ENCODE measurements at places on chromosomes 3 and 15. TPM values are rescaled to one million over a fixed set of nuclear protein-coding genes. Genes with fewer than 3 reads are reported as not detected.

The TRPM1 gene
- total RNA-seq, result under 0.01 TPM

The ZNF501 gene
- total RNA-seq, result 5.8 TPM

The HHLA2 gene
- total RNA-seq, result not detected

The RGMA gene
- total RNA-seq, result not detected

The PROK2 gene
- total RNA-seq, result not detected

The ACOX2 gene
- 1.7 TPM for total RNA-seq

The CDHR4 gene
- not detected for total RNA-seq

The AMIGO3 gene
- total RNA-seq, result 0.32 TPM

The CRYGS gene
- total RNA-seq, result 0.65 TPM

The KBTBD13 gene
- total RNA-seq, result not detected

The RBPMS2 gene
- total RNA-seq, result 0.32 TPM

The GPR149 gene
- not detected for total RNA-seq

The IL17RC gene
- total RNA-seq, result 21.7 TPM

The CKMT1B gene
- not detected for total RNA-seq

The RBP2 gene
- not detected for total RNA-seq

The FBXO40 gene
- total RNA-seq, result under 0.01 TPM

The FEZF2 gene
- not detected for total RNA-seq

The CCR9 gene
- not detected for total RNA-seq

The SST gene
- total RNA-seq, result not detected

The SNX22 gene
- total RNA-seq, result 0.76 TPM

The PRSS50 gene
- not detected for total RNA-seq

The GOLGA8T gene
- under 0.01 TPM for total RNA-seq

The CD276 gene
- 61.4 TPM for total RNA-seq

The CATSPER2 gene
- 1.6 TPM for total RNA-seq

The IL16 gene
- under 0.01 TPM for total RNA-seq

The CPNE9 gene
- total RNA-seq, result not detected

The BTLA gene
- not detected for total RNA-seq

The MESP1 gene
- total RNA-seq, result 0.65 TPM

The MLF1 gene
- 7.9 TPM for total RNA-seq

The EEF1AKMT4 gene
- 3.6 TPM for total RNA-seq

The HYAL2 gene
- 382 TPM for total RNA-seq

The CCDC50 gene
- total RNA-seq, result 191 TPM

The NPAP1 gene
- not detected for total RNA-seq

The EPHA3 gene
- total RNA-seq, result not detected

Data from epithelial cell of umbilical artery (primary cell).